Activated T-helper 1 cell treated with anti-CD3 and anti-CD28 coated beads, Interleukin-12 subunit alpha, Interleukin-12 subunit beta, Interleukin-2, Interleukin-4 antibody, amounts not matched to agents 30 ng/mL and 10 ng/mL and 1 ng/mL, durations not matched to agents 14 hours and 24 hours and 36 hours (primary cell): ENCODE measurements at places on chromosomes 2 and 18. TPM values are rescaled to one million over a fixed set of nuclear protein-coding genes. Genes with fewer than 3 reads are reported as not detected.

- peak; percentile 72 for DNase-seq
- no peaks in the 10 kb centered on the region for H3K27me3 ChIP-seq
- H3K36me3 ChIP-seq = peaks cover 32% of the 10 kb centered on the region
- peak overlapping the region; percentile 10 for H3K4me3 ChIP-seq
- H3K27ac ChIP-seq = peak overlapping the region; percentile 81
These were observed 13.1 kb upstream of the ACTR3 start for GRCh38 chr2:113876503-113877387.

The CABLES1 gene
- 3.1 and 3.2 TPM in 2 replicates for total RNA-seq

DNA sequence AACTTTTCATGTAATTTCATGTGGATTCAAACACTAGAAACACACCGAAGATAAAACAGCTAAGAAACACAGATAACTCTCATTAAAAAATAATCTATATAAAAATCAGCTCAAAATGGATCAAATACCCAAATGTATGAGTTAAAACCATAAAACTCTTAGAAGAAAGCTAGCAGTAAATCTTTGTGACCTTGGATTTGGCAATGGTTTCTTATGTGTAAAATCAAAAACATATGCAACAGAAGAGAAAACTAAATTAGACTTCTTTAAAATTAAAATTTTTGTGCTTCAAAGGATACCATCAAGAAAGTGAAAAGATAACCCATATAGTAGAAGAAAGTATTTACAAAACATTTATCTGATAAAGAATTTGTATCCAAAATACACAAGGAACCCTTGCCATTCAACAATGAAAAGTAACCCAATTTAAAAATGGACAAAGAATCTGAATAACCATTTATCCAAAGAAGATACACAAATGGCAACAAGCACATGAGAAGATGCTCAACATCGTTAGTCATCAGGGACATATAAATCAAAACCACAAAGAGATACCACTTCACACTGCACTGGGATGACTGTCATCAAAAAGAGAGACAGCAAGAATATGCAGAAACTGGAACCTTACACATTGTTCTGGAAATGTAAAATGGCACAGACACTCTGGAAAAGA lies 27.5 kb downstream of the GAREM1 start:
- H3K27ac ChIP-seq = no peak overlapping the region
- no peaks in the 10 kb centered on the region for H3K36me3 ChIP-seq
- no peak overlapping the region for H3K4me3 ChIP-seq
- no peaks in the 10 kb centered on the region for H3K4me1 ChIP-seq

GRCh38 chr2:232863996-232864395 lies 6.1 kb upstream of the SNORC start:
- no peaks in the 10 kb centered on the region for H3K4me1 ChIP-seq
- peaks cover 2% of the 10 kb centered on the region for H3K36me3 ChIP-seq
- no peak for DNase-seq
- no peak overlapping the region for H3K4me3 ChIP-seq

The ZNF396 gene
- 0.56 and 0.60 TPM in 2 replicates for total RNA-seq

GRCh38 chr2:239318790-239319661 lies 81.8 kb downstream of the HDAC4 start:
- H3K27me3 ChIP-seq = no peaks in the 10 kb centered on the region
- H3K4me1 ChIP-seq = peaks cover 81% of the 10 kb centered on the region

DNA sequence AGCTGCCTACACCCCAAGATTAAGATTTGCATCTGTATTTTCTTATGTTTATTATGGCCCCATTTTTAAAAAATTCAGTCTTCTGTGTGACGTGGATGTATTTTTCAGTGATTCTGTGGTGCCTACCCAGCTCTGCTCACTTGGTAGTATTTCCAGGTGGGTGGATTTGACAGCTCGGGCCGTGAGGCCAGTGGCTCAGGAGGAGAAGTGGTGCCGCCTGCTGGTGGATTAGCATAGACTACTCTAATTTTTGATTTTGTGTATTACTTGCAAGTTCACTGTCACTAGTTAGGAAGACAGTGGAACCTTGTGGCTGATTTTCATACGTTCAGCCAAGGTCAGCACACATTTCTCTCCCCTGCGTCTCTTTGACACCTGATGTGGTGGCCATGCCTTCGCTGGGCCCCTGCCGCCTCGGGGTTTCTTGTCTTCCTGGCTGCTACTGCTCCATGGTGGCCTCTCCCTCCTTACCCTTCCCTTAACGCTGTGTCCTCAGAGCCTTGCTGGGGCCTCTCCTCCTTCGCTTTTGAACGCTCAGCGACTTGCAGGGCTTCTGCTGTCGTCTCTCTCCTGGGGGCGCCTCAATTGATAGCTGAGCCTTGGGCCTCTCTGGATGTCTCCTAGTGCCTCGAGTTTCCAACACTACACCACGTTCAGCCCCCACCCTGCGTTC lies 89.4 kb downstream of the DGKD start:
- peak; percentile 67 for DNase-seq
- H3K4me3 ChIP-seq = no peak overlapping the region
- no peaks in the 10 kb centered on the region for H3K27me3 ChIP-seq

GRCh38 chr2:234324116-234324515 lies 172.8 kb downstream of the ARL4C start:
- H3K4me1 ChIP-seq = peaks cover 52% of the 10 kb centered on the region
- H3K27me3 ChIP-seq = no peaks in the 10 kb centered on the region
- DNase-seq = no peak
- H3K27ac ChIP-seq = peak overlapping the region; percentile 93

The RAB11FIP5 gene
- 12.1 and 12.9 TPM in 2 replicates for total RNA-seq
